ENCODE measurements at places on chromosomes 11 and 22. TPM values are rescaled to one million over a fixed set of nuclear protein-coding genes. Genes with fewer than 3 reads are reported as not detected.

The MUC6 gene
- total RNA-seq: 0.24 TPM

The PLAAT5 gene
- total RNA-seq: not detected

The OR5M3 gene
- total RNA-seq: 5.8 TPM

- DNase-seq: no peak
These were observed 202.4 kb downstream of the BARX2 start for GRCh38 chr11:129578006-129578405.

The SESN3 gene
- 59.7 TPM for total RNA-seq

The KCNJ5 gene
- total RNA-seq: 12.5 TPM

GRCh38 chr11:106446955-106447354 is 369.5 kb downstream of the AASDHPPT start:
- DNase-seq: peak; percentile 84

The CDON gene
- total RNA-seq: 50.3 TPM

DNA sequence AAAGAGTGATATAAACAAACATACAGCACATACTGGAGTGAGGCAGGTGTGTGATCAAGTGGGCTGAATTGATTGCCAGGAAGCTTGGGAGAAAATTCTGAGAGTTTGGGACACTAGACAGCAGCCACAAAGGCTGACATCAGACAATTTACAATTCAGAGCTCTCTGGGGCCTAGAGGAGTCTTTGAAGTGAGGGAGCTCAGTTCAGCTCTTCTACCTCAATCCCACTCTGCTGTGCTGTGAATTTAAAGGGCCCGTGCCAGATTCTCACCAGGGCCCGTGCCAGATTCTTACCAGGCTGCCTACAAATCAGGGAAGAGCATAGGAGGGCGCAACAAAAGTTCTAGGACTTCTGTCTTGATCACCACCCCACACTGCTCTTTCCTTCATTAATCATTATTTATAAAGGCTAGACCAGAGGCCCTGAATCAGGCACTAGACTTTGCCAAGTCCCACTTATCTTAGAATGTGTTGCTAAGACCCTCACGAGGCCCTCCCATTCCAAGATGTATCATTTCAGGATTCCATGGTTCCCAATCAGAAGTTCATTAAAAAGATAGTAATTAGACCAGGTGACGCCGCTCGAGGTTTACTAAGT is 112.4 kb downstream of the KIRREL3 start:
- DNase-seq: no peak

DNA sequence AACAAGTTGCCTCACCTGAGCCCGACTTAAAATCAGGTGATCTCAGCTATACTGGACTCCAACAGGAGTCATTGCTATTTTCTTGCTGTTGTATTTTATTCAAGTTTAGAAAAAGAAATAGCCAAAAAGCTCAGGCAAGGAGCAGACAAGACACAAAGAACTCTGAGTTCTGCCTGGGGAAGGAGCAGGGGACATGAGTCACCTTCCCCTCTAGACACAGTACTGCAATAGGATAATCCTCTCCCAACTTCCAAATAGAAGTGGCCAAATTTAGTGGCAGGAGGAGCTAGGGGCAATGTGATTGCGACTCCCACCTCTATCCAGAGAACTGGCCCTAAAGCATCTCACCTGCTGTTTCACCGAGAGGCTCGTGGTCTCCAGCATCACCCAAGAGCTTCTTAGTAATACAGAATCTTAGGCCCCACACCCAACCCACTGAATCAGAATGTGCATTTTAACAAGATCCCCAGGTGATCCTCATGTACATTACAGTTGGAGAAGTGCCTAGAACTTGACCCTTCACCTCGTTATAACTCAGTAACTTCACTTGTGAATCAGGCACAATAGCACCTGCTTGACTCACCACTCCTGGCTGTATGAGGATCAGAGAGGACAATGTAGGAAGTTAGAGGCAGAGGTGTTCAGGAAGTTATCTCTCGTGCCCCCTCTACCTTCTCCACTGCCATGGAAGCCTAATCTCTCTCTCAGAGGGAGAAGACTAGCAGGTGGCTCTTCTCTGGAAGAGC is 56.8 kb upstream of the FBXO3 start:
- DNase-seq: no peak

DNA sequence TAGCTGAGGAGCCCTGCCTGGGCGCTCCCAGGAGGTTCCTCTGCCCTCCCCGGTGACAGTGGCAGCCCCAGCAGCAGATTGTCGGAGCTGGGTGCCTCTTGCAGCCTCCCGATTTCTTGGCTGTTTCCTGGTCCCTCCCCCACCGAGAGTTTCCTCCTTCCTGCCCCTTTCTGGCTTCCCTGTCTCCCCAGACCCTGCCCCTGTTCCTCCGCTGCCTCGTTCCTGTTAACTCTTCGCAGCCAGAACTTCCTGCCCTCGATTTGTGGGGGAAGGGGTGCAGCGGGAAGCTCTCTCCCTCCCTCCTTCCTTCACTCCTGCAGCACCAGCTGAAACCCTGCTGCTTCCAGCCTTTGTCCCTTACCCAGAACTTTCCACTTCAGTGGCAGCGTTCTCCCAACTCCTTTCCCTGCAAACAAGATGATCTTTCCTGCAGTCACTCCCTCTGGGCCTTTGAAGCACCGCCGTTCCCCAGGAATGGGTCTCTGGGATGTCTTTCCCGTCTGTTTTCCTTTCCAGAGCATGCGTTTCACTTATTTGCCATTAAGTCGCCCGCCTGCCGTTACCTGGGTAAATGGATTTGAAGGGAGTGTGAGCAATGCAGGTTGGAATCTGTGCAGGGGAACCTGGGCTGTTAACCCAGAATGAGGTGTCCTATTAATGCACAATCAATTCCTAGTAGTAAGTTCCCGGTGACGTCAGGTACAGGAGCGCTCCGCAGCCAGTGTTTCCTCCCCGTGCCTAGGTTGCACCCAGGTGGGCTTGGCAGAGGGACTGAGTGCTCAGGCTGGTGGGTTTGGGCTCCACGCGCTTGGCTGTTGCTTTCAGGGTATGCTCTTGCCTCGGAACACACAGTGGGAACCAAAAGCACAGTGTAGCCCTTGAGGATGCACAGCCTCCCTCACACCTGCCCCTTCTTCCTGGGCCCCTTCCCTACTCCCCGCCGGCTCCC is 4.3 kb downstream of the GRK2 start:
- DNase-seq: peak; percentile 74

- no peak for DNase-seq
These were observed 13.4 kb upstream of the CAPN5 start for GRCh38 chr11:77053217-77054015.

DNA sequence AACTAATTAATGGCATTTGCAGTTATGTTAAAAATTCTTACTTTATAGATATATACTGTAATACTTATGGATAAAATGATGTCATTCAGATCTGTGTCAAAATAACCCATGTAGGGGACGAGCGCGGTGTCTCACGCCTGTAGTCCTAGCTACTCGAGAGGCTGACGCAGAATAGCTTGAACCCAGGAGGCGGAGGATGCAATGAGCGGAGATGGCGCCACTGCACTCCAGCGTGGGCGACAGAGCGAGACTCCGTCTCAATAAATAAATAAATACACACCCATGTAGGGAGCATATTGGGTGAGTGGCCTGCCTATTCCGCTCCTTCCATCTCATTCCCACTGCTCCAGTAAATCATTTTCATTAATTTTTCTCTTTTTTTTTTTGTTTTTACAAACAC is 7.1 kb downstream of the SNU13 start:
- DNase-seq: no peak

DNA sequence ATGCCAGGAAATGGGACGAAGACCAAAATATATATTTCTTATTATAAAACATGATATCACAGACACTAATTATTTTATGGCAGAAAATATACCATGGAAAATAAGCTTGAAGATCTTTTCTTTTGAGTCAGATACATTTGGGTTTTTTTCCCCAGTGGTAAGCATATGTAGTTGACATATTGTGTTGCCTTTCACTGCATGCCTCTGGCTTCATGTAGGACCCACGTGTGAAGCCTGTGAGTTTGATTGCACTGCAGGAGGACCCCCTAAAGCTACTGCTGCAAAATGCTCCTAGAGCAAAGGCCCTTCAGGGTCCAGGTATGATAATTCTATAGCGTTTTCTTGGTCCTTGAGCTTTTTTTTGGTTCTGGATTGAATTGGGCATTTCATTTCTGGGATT is 190.7 kb upstream of the KIRREL3 start:
- no peak for DNase-seq

The GDPD4 gene
- total RNA-seq: 0.48 TPM

The TREH gene
- not detected for total RNA-seq

The BTBD18 gene
- total RNA-seq: 3.1 TPM

DNA sequence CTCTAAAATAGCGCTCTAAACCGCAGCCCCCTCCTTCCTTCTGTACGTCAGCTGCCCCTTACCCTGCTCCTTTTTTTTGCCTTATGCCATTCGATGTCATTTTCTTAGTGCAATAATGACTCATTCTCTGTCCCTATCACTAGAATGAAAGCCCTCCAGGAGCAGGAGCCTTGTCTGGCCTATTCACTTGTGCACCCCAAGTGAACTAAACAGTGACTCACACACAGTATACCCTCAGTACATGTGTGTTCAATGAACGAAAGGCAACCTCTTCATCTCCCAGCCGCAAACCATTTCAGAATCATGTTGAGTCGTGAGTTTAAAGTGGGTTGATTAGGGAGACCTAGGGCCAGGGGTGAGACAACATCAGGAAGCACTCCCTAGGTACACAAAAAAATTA is 50.7 kb upstream of the SPATA19 start:
- no peak for DNase-seq

GRCh38 chr22:27149921-27150543 is 492.6 kb downstream of the MIAT start:
- no peak for DNase-seq

GRCh38 chr11:109785198-109785597 is 308.0 kb upstream of the ZC3H12C start:
- DNase-seq: no peak

GRCh38 chr11:79363861-79364378 is 76.9 kb downstream of the TENM4 start:
- DNase-seq: no peak

DNA sequence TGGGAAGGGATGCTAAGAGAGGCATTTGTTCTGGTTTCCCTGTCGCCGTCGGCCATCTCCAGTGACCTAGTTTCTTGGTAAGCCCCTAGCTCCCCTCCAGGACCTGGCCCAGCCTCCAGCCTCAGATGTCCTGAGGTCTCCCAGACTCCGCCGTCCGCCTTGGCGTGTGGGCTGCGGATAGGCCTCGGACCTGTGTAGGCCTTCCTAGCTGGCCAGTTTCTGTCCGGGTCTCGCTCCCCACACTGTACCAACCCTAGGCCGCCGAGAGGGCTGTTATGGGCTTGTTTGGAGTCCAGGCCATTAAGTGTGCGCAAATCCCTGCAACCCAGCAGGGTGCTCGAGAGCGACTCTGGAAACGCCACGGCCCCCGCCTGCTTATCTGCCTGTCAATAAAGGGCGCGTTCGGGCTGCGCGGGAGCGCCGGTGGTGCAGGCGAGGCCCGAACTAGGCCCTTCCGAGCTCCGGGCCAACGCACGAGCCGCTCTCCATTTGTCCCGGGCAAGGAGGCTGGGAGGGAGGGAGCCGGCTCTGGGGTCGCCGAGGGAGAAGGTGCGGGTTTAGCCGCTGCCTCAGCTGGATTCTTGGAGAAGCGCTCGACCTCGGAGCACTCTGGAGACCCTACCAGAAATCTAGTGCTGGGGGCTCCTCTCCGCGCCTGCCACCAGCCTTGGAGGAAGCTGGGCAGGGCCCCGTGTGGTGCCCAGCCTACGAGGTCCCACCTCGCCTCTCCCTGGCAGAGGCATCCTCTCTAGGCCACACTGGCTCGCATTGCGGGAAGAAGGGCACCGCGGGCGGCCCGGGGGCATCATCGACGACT is 8.7 kb upstream of the PAX6 start:
- no peak for DNase-seq

The P2RY2 gene
- total RNA-seq: 4.8 TPM

DNA sequence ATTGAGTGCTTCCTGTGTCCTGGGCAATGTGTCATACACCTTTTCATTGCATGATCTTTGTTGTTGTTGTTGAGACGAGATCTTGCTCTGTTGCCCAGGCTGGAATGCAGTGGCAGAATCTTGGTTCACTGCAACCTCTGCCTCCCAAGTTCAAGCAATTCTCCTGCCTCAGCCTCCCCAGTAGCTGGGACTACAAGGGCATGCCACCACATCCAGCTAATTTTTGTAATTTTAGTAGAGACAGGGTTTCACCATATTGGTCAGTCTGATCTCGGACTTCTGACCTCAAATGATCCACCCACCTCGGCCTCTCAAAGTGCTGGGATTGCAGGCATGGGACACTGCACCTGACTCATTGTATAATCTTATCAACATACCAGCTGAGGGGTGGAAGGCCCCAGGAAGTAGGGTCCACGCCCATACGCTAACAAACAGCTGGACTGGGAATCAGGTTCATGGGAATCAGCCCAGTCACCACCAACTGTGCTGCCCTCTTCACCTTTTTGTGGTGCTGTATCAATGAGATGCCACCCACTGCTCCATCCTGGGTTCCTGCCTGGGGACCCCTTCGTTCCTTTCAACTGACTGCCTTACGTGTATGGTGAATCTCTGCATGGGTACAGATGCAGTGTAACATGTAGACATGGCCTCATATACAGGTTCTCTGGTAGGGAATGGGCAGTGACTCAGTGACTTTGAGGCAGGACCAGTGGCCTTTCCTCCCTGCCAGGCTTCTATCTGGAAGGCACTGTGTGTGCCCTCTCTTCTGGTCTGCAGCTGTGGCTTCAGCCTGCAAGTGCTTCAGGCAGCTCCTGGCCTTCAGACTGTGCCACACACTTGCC is 32.5 kb upstream of the YWHAH start:
- DNase-seq: no peak

GRCh38 chr11:117387992-117388755 is 60.5 kb downstream of the CEP164 start:
- peak; percentile 32 for DNase-seq

GRCh38 chr11:21564095-21564494 is 628.8 kb upstream of the ANO5 start:
- DNase-seq: no peak

The MYO7A gene
- total RNA-seq: 7.0 TPM

GRCh38 chr22:46914916-46915894 is 152.8 kb downstream of the TBC1D22A start:
- no peak for DNase-seq

DNA sequence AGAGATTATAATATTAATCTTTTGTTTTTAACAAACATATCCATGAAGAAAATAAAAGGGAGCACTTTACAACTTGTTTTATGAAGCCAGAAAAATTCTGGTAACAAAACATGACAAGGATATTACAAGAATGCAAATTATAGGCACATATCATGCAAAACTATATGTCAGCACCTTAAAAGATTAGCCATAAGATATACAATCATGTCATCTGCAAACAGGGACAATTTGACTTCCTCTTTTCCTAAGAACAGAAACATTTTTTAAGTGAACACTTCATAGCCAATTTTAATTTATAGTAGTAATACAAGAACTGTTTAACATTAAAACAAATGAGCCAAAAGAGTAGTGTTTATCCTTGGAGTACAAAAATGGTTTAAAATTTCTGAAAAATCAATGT is 916.5 kb upstream of the CNTN5 start:
- no peak for DNase-seq

DNA sequence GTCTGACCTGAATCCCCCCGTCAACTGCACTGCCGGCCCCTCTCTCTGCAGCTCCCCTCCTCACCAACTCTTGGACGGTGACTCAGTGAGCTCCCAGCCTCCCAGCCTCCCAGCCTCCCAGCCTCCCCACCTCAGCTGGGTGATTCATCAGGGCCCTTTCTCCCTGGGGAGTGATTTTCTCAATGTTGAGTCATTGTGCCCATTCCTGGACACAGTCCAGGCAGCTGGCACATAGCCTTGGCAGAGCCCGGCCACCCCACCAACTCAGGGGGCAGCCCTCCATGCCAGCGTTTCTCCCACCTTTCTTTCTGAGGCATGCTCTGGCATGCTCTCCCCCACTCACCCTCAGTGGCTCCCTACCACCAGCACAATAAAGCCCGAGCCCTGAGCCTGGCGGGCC is 30.7 kb downstream of the PDE2A start:
- DNase-seq: no peak
